RPMI8226 (cell line): ENCODE measurements at places on chromosomes 4 and X.

- DNase-seq, result no peak
Observed at GRCh38 chrX:30673127-30673796, 20.0 kb downstream of the GK start.

DNA sequence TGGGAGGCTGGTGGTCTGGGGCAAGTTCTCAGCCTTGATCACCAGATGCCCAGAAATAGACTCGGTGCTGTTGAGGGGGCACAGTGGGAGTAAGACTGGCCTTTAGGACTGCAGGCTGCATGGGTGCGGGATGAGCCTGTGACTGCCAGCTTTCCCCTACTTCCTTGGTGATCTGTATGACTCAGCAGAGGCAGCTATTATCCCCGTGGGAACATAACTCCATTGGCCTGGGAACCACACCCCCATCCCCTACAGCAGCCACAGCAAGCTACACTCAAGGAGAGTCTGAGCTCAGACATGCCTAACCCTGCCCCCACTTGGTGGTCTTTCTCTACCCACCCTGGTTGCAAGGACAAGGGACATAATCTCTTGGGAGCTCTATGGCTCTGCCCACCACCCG lies 20.6 kb downstream of the CLIC2 start:
- DNase-seq, result no peak

DNA sequence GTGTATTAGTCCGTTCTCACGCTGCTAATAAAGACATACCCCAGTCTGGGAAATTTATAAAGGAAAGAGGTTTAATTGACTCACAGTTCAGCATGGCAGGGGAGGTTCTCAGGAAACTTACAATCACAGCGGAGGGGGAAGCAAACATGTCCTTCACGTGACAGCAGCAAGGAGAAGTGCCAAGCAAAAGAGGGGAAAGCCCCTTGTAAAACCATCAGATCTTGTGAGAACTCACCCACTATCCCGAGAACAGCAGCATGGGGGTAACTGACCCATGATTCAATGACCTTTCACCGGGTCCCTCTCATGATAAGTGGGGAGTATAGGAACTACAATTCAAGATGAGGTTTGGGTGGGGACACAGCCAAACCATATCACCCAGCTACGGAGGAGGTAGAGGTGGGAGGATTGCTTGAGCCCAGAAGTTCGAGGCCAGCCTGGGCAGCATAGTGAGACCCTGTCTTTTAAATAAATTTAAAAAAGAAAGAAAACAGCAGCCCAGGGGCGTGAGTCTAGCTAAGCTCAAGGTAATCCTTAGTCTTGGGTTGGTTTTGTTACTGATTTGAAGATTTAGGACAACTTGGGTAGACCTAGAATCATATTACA lies 46.4 kb upstream of the TMEM131L start:
- no peak for DNase-seq

DNA sequence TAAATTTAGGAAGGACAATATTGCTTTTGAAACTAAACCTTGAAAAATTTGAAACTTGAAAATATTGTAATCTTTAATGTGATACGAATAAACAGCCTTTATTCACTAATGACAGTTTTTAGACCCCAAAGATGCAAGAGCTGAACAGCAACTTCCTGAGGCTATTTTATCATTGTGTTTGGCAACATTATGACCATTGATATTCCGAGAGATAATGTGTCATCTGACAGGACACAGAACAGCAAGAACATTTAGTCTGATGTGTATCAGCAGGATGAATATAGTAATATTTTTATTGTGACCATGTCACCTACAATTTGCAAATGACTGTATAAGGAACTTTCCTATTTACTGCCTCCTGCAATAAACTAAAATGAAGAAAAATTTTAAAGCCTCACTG lies 316.0 kb downstream of the ADAM29 start:
- DNase-seq, result no peak
